ENCODE measurements at places on chromosomes 12 and 14.

DNA sequence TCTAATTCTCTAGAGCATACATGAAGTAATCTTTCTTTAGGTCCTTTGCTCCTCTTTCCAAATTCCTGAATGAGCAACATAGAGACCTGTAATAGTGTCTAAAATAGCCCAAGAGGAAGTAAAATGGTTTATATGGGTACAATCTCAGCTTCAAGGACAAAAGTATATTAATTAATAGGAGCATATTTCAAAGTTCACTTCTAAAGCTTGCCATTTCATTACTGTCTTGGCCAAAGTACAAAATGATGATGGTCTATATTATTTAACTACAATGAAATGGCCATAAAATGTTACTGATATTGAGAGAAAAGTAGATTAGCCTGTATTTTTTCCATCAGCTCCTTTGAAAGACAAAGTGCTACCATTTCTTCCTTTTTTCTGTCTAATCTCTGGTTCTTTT is 410.4 kb upstream of the NOVA1 start:
- no peak for DNase-seq

DNA sequence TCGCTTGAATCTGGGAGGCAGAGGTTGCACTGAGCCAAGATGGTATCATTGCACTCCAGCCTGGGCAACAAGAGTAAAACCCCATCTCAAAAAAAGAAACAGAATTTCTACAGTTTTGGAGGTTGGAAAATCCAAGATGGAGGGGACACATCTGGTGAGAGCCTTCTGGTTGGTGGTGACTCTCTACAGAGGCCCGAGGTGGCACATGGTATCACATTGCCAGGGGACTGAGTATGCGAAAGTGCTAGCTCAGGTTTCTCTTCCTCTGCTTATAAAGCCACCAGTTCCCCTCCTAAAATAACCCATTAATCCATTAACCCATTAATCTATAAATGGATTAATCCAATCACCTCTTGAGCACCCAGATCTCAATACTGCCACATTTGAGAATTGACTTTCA is 70.8 kb upstream of the DACT1 start:
- DNase-seq: no peak

DNA sequence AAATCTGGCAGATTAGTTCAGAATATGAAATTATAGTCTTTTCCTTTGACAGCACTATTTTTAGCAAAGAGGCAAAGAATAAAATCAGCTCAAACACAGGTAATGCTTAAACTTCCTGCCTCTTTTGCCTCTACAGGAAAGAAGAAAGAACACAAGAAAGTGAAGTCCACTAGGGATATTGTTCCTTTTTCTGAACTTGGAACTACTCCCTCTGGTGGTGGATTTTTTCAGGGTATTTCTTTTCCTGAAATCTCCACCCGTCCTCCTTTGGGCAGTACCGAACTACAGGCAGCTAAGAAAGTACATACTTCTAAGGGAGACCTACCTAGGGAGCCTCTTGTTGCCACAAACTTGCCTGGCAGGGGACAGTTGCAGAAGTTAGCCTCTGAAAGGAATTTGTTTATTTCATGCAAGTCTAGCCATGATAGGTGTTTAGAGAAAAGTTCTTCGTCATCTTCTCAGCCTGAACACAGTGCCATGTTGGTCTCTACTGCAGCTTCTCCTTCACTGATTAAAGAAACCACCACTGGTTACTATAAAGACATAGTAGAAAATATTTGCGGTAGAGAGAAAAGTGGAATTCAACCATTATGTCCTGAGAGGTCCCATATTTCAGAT is 17.4 kb downstream of the TMPO start:
- no peak for DNase-seq

DNA sequence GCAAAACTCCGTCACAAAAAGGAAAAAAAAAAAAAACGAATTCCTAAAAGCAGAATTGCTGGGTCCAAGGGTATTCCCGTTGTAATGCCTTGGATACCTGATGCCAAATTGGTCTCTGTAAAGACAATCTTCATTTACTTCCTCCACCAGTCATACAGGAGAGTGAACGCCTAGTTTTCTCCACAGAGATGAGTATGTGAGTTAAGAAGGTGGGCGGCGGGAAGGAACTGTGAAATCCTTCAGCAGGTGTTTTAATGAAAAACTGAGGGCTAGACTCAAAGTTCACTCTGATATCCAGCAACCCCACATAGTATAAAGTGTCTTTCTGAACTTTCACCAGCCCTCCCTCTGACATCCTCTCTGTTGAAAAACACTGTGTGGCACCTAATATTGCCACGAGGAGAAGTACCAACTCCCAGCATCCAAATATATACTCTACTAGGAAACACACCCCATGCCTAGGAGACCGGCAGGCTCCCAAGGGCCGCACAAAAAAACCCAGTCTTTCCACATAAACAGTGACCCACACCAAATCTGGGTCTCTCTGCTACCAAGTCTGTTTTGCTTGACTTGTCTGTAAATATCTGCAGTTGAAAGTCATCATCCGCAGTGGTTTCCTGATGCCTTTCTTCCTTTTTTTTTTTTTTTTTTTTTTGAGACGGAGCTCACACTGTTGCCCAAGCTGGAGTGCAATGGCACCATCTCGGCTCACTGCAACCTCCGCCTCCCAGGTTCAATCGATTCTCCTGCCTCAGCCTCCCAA is 30.3 kb upstream of the FOXN3 start:
- DNase-seq: no peak

DNA sequence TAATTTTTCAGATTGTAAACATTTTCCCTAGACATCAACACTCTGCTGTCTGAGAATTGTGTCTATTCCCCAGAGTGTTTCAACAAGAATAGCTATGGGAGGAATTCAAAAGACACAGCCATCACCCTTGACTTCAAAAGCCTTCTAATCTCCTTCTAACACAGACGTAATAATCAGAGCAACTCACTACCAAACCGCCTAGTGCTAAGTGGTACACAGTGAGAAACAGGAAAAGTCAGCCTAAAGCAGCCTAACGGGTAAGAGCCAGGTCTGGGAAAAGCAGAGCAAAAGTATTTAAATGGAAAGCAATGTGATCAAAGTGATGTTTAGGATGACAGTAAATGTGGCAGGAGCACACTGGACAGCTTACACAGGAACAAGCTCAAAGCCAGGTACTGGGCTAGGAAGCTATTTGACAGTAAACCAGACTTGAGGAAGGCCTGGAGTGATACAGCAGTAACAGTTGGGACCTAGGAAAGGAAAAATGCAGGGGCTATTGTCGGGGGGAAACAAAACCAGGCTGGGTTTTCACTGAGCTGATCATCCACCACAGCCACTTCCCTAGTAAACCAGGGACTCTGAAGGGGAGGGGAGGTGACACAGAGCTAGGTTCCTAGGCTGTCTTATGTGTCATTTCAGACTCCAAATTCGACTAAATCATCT is 29.4 kb downstream of the CORO1C start:
- no peak for DNase-seq

- no peak for DNase-seq
Observed at GRCh38 chr14:50085570-50086320, 30.6 kb downstream of the VCPKMT start.

DNA sequence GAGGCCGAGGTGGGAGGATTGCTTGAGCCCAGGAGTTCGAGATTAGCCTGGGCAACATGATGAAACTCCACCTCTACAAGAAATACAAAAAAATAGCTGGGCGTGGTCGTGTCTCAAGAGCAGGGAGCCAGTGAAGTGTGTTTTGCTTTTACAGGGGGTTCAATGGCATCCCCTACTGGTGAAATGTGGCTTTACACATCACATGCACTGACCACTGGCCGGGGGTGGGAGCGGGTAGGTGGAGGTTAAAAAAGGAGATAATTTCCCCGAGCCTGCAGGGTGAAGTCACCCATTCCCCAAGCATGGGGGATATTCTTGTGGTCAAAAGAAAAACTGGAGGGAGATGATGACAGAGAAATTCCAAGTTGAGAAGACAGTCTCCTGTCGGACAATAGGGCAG is 63.6 kb upstream of the PWP1 start:
- no peak for DNase-seq

- no peak for DNase-seq
Observed at GRCh38 chr14:95941897-95942296, 65.3 kb downstream of the TUNAR start.

DNA sequence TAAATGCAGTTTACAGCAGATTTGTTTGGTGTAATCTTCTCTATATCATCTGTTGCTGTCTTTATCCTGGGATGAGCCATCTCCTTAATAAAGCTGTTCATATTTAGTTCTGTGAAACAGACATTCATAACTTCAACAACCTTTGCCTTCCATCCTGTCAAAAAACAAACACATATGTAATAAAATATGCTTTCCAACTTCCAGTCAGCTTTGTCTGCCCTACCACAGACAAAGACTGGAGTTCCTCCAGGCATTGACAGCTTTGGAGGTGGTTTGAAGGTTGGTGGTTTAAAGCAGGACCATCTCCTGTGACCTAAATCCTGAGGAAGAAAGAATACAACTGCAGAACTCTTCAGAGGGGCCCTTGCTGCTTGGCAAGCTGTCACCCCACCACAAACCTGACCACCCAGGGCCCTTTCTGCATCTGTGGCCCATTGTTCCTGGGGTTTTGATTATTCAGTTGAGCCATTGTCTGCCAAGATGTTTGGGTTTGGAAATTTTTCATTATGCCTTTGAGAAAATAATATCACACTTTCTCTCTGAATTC is 28.2 kb upstream of the PTGR2 start:
- DNase-seq: no peak

- DNase-seq: no peak
Observed at GRCh38 chr12:25074954-25075353, 120.0 kb downstream of the DNAI7 start.

- DNase-seq: no peak
Observed at GRCh38 chr14:31484754-31485153, 3.1 kb downstream of the GPR33 start.

DNA sequence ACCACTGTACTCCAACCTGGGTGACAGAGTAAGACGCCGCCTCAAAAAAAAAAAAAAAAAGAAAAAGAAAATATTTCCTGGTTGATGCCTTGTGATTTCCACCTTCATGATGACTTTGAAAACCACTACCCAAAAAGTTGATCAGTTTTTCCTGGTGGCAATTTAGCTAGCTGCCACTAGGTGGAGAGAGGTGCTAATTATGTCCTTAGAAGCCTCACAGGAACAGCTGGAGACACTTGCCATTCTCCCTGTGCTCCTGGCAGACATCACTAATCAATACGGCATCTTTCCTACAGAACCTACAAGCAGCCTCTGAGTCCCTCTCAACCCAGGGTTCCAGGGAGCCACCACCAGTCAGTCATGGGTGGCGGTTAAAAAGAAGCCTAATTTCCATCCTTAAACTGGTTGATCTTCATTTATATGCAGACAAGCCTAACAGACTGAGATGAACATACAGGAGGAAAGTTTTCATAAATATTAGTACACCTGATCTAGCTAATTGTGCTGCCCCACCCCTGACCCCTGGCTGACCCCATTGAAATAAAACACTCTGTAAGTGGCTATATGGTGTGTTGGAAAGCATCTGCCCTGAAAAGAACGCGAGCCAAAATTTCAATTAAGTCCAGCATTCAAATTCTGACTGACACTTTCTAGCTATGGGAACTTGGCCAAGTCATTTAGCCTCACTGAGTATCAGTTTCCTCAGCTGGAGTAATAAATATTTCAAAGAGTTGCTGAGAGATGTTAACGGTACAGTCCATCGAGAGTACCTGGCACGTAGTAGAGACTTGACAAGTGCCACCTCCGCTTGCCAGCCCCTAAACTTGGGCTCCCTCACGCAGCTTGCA is 6.2 kb upstream of the OAS1 start:
- DNase-seq: no peak

DNA sequence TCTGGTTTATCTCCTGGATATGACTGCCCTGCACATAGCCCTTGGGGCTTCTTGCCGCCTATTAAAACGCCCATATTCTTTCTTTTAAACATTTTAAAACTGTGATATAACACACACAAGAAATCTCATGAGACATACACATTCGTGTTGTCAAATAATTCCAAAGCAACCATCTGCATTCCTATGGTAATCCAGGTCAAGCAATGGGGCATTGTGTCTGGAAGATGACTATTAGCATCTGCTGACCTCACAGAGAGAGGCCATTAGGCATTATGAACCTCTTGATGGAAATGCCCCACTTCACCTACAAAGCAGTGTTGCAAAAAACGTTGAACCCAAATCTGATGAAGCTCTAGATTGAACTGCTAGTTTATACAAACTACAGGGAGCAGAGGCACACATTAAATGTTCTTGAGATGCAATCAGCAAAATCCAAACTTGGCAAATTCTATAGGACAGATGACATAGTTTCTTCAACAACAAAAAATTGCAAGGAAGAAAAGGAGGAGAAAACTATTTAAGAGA is 513.8 kb upstream of the CCDC196 start:
- no peak for DNase-seq

- no peak for DNase-seq
Observed at GRCh38 chr12:130764475-130765185, 48.5 kb upstream of the RIMBP2 start.

- no peak for DNase-seq
Observed at GRCh38 chr14:100649173-100649519, 61.9 kb upstream of the BEGAIN start.

DNA sequence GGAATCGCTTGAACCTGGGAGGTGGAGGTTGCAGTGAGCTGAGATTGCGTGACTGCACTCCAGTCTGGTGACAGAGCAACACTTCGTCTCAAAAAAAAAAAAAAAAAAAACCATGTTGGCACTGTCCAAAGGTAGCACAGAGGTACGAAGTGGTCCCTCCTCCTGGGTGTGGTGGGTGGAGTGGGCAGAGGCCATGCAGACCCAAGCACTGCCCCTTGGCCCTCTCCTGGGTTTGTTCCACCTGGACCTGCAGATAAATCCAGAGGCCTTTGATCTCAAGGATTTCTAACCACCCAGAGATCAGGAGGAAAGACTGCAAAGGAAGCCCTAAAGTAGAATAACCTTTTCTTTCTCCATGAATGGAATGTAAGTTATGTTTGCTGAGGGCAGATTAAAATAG is 8.7 kb upstream of the GALNT6 start:
- DNase-seq: no peak

DNA sequence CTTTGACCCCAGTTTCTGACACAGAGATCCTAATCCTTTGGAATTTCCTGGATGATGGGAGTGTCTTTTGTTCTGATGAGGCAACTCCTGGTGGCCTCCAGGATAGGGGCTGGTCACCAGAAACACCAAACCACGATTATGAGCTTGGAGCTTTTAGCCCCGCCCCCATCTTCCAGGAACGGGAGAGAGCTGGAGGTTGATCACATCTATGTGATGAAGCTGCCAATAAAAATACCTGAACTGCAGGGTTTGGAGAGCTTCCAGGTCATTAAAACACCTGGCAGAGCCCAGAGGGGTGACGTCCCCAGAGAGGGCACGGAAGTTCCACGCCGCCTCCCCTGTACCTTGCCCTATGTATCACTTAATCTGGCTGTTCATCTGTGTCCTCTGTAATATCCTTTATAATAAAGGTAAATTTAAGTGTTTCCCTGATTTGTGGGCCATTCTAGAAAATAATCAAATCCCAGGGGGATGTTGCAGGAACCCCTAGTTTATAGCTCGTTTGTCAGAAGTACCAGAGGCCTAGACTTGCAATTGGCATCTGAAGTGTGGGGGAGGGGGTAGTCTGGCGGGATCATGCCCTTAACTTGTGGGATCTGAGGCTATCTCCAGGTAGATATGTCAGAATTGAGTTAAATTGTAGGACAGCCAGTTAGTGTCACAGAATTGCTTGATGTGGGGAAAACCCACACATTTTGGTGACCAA is 21.2 kb downstream of the APPL2 start:
- no peak for DNase-seq

All from urinary bladder (tissue), 4 donors.